ENCODE measurements at places on chromosomes 16 and 17. TPM values are rescaled to one million over a fixed set of nuclear protein-coding genes. Genes with fewer than 3 reads are reported as not detected.

GRCh38 chr17:73962308-73962707 lies 241.2 kb upstream of the RPL38 start:
- DNase-seq, result no peak

Gene RAMP2
- total RNA-seq, result 16.0 TPM

- no peak for DNase-seq
Measured at GRCh38 chr17:80485846-80486245, 9.4 kb upstream of the NPTX1 start.

DNA sequence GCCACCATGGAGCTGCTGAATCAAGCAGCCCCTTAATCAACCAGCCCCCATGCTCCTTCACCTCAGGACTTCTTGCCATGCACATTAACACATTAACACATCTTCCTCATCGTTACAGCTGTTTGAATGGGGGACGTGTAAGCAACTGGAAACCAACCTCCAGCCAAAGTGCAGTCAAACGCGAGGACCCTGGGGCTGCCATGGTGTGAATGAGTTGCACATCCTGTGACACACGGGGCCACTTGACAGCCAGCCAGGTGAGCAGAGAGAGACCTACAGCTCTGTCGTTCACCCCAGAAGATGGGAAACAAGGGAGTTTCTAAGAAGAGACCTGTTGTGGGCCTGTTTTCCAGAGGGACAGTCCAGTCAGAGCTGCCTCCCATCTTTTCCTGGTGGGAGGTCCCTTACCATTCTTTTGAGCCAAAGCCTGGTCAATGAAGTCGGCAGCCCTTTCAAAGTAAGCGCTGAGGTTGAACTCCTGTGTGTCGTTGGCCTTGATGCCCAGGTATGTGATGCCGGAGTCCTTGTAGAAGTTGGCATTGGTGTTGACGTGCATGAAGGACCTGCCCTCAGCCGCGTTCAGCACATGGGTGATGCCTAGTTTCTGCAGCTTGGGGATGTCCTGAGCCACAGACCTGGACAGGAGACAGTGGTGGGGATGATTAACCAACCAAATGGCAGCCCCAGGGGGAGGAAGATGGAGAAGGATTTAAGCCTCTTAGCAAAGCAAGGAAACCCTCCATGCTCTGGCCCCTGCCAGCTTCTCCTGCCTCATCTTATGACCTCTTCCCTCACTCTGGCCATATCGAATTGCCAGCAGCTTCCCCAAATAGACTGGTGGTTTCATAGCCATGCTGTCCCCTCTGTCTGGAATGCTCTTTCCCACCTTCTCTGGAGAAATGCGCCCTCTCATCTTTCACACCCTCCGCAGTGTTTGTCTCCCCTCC lies 4.2 kb downstream of the DUSP3 start:
- no peak for DNase-seq

Gene MYLK3
- total RNA-seq, result 3.1 TPM

DNA sequence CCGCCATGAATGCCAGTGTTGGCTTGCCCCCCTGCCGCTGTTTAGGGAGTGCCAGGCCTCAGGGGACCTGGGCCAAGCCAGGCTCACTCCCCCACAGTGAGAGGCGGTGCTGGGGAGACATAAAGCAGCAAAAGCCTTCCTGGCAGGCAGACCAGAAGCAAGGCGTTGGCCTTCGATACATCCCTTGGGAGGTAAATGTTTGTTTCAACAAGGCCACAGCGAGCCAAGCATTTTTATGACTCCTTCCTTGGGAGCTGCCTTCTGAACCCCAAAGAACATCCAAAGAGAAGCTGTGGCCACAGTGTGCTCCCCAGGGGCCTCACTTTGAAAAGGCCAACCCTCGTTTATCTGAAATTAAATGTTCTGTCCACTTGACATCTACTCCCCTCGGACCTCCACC lies 119.7 kb upstream of the CIBAR2 start:
- no peak for DNase-seq

DNA sequence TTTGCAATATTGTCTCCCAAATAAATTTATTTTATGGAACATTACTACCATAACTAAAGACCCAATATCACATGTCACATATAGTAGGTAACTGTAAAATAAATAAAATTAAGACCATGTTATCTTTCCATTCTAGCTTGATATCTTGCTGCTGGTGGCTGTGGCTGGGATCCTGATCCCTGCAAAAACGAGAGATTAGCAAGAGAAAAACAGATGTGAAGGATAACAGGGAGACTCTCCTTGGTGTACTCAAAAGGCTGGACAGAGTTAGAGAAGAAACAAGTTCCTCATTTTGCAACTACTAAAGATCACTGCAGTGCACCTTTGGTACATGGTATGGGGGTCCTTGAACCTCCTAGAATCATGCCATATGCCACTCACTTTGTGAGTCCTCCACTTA lies 49.7 kb downstream of the ARHGAP27 start:
- no peak for DNase-seq

Gene GPR179
- total RNA-seq, result 0.11 TPM
